ENCODE measurements at places on chromosomes 13 and 19. TPM values are rescaled to one million over a fixed set of nuclear protein-coding genes. Genes with fewer than 3 reads are reported as not detected.

DNA sequence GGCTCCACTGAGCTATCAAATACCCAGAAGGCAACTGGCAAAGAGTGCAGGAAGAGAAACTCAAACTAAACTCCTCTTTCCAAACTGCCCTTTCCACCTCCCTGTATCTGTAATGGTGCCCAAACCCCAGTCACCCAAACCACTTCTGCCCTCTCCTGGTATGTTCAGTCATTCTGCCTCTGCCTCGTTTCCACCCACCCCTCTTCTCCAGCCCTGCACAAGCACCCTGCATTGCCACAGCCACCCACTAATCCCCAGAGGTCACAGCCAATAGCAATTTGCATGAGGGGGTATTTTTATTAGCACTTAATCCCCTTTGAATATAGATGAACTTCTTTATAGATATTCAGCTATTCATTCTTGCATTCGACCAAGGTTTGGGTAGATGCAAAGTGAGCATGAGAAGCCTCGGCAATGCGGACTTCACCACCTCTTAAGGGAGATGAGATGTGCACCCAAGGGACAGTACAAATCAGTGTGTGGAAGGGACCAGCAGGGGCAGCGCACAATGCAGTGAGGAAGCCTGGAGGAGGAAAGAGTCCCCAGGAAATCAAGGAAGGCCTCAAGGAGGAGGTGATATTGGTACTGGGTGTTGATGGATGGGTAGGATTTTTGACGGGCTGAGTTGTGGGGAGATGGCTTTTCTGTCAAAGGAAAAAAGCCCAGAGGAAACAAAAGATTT, 12.4 kb downstream of the TMEM272 start:
- DNase-seq: no peak

- DNase-seq: no peak
Measured at GRCh38 chr13:101493541-101493940, 41.1 kb downstream of the ITGBL1 start.

CPT1C gene
- total RNA-seq: 5.9 TPM

SPC24 gene
- 2.5 TPM for total RNA-seq

DNA sequence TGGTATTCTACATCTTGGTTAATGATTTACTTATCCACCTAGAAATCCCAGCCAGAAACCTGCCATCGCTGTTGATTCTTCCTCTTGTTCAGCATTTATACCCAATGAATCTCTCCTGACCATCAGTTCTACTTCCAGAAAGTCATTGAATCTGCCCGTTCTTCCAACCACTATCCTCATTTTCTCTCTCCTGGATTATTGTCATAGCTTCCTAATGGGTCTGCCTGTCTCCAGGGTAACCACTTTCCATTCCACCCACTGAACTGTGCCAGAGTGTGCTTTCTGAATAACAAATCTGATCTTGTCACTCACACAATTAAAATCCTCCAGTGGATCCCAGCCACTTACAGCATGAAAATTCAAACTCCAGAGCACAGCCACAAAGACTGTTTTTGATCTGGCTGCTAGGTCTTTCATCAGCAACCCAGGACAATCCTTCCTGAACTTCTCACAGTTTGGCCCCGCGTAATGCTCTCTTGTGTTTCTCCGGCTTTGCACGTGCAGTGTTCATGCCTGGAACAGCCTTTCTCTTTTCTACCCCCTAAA, 330.6 kb downstream of the SPRY2 start:
- DNase-seq: no peak

RPL21 gene
- total RNA-seq: 1,951 TPM

FFAR3 gene
- 0.55 TPM for total RNA-seq

DNA sequence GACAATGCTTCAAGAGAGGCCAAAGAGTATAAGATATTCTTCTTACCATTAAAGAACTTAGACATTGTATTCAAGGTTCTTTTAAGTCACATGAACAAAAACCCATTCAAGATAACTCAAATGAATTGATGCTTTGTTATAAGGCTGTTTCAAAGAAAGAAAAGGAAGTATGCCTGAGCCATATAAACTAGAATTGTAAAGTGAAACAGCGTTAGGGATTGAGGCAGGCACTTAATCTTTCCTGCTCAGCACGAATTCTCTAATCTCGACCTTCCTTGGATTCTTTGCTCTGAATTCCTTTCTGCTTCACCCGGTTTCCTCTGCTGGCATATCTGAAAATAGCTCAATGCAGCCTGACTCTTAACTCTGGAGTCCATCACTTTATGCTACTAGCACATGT, 595.4 kb downstream of the DIAPH3 start:
- DNase-seq: no peak

BSPH1 gene
- not detected for total RNA-seq

- DNase-seq: no peak
Measured at GRCh38 chr13:97308735-97309429, 86.7 kb downstream of the MBNL2 start.

DNA sequence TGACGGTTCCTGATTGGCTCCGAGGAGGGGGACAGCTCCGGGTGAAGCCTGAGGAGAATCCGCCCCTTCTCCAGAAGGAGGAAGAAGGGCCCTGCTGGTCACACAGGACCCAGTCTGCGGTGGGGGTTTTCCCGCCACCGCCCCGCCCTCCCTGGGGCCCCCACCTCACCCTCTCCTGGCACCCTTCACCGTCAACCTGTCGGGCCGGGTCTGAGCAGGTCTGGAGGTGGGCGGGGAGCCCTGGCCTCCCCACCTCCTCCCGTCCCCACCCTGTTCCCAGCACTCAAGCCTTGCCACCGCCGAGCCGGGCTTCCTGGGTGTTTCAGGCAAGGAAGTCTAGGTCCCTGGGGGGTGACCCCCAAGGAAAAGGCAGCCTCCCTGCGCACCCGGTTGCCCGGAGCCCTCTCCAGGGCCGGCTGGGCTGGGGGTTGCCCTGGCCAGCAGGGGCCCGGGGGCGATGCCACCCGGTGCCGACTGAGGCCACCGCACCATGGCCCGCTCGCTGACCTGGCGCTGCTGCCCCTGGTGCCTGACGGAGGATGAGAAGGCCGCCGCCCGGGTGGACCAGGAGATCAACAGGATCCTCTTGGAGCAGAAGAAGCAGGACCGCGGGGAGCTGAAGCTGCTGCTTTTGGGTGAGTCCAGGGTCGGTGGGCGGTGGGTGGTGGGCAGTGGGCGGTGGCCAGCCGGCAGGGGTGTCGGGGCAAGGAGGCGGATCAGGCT, at the start of gene GNA15:
GNA15 (plus strand) TSS at position 73 of the 723 bp plus-strand sequence; CDS start at position 491, 418 bp downstream.
- no peak for DNase-seq

SH3GL1 gene
- 68.6 TPM for total RNA-seq

DNA sequence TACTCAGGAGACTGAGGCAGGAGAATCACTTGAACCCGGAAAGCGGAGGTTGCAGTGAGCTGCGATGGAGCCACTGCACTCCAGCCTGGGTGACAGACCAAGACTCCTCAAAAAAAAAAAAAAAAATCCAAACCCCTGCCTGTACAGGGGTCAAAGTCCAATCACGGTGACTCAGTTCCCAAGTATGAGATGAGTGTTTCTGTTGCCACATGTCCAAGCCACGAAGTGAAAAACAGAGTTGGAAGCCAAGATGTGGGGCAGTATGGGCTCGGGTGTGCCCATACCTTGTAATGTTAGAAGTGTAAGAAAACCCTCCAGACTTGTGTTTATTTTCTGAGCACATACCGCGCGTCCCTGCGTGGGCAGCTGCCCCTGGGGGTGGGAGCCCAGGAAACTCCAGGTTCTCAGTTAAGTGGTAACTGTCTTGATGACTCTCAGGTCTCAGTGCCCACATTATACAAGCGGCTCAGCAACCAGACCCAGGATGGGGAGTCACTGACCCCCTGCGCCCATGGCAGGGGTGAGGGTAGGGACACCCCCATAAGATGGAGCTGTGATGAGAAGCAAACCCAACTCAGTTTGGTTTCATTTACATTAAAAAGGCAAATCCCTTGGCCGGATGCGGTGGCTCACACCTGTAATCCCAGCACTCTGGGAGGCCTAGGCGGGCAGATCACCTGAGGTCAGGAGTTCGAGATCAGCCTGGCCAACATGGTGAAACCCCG, 1.2 kb upstream of the GPX4 start:
- no peak for DNase-seq

GJB6 gene
- not detected for total RNA-seq

DNA sequence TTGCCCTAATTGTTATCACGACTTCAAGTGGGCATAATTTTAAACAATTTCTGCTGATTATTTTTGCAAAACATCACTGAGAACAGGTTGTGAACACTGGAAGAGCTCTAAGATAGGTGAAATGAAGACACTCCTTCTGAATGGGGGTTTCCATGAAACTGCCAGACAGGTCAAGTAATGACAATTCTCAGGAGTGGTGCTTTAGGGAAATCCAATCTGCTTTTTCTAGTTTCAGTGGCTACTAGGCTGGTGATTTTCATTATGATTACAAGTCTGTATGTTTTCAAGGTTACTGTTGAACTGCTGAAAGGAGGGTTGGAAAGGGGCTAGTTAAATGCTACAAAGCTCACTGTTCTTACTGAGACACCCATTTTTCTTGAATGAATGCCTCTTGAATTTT, 1724.2 kb downstream of the PCDH9 start:
- DNase-seq: no peak

DNA sequence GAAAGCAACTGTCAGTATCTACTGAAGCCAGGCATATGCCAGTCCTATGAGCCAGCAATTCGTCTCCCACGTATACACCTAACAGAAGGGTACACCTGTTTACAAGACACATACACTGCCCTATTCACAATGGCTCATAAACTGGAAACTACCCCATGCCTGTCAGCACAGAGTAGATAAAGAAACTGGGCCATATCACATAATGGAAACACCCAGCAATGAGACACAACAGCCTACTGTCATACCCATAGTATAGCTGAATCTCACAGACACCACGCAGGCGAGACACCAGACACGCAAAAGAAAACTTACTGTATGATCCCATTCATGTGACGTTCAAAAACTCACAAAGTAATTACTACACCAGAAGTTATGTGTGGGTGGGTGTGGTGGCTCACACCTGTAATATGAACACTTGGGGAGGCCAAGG, 15.7 kb downstream of the NOSIP start:
- DNase-seq: no peak

ZNF726 gene
- total RNA-seq: 4.7 TPM

- DNase-seq: peak; percentile 83
Measured at GRCh38 chr19:41958367-41959055, 610 bp downstream of the RABAC1 start.

GRCh38 chr13:63425131-63425530, 2009.5 kb upstream of the PCDH20 start:
- no peak for DNase-seq

GRCh38 chr13:39835253-39835652, 179.8 kb downstream of the COG6 start:
- no peak for DNase-seq

DNA sequence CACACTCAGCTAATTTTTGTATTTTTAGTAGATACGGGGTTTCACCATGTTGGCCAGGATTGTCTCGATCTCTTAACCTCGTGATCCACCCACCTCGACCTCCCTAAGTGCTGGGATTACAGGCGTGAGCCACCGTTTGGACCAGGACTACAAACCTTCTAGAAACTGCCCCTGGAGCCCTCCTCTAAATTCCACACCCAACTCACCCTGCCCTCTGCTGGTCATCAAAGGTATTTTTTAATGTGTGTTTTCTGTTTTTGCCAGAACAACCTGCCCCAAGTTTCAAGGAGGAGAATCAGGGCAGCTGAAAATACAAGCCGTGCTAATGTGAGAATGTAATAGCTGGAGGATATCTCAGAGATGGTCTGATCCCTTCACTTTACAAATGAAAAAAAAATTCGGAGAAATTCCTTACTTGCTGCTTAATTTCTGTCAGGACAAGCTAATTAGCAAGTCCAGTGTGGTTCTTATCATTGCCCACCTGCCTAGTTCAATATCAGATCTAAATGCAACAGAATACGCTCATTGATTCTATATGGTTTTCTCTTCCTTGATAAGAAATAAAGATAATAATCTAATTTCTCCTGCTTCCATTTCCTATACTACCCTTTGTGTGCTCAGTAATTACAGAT, 4.1 kb downstream of the ATP8A2 start:
- DNase-seq: no peak

- DNase-seq: no peak
Measured at GRCh38 chr19:36051637-36052036, 2.4 kb downstream of the THAP8 start.

GRCh38 chr19:34044021-34044420, 128.3 kb upstream of the LSM14A start:
- no peak for DNase-seq

DNA sequence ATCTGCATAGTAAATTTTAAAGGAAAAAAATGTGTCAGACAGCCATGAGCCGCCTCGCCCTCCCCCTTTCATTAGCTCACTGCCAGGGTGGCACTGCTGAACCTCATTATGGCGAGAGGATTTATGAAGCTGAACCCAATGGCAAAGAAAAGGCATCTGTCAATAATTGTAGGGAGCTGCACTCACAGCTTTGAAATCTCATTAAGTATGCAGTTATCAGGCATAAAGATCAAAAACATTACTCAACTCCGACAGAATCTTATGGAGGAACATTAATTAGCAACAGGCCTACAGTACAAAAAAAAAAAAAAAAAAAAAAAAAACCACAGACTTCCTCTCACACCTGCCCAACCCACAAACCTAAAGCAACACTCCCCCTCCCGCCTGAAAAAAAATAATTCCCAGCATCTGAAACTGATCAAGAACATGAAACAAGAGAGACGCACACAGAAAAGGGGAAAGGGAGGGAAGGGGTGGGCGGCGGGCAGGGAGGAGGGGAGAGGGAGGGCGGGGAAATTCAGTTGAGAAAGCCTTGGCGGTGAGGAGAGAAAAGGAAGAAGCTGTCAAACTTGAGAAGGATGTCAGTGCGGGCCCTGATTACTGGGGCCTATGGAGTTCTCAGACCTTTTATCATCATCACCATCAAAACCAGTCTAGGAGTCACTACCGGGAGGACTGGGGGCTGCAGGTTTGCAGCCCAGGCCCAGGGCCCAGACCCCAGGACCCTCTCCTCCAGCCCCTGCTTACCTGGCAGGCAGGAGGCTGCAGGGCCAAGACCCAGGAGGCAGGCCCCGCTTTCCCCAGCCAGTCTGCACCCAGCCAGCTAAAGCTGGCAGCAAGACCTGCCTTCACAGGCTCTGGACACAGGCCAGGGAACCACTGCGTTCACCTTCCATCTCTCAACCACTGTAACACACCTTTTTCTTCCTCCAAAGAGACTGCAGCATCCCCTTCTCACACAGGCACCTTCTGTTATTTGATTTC, 8.9 kb downstream of the TSHZ3 start:
- peak; percentile 77 for DNase-seq

DNA sequence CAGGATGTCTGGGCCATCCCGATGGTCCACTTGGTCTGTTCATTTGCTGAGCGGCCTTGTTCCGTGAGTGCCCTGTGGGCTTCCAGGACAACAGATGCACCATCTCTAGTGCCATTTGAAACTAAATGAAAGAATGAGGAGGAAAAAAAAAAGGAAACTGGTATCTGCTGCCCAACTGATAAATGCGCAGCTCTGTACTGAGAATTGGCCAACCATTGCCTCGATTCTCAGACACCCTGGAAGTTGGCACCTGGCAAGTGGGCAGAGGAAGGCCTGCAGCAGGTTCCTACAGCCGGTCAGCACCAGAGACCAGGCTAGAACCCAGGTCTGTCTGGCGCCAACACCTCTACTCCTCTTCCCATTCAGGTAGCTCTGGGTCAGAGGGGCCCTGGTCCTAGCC, 18.9 kb downstream of the SLC7A1 start:
- no peak for DNase-seq
